ENCODE measurements at places on chromosomes 12 and 14.

DNA sequence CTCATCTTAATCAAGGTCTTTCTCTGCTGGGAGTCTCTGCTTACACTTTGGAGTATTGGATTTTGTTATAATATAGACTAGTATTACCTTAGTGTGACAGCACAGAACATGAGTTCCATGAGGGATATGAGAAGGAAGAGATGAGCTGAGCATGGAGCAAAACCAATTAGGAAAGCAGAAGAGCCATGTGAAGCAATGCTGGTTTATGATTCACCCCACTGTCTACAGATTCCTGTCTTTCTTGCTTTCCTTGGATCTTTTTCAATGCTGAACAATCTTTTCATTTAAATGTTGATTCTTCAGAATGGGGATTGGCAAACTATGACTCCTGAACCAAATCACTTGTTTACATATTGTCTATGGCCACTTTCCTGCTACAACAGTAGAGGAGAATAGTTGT lies 70.4 kb upstream of the KITLG start:
- DNase-seq, result no peak

GRCh38 chr14:98323836-98324235 lies 948.2 kb downstream of the BCL11B start:
- DNase-seq, result no peak

DNA sequence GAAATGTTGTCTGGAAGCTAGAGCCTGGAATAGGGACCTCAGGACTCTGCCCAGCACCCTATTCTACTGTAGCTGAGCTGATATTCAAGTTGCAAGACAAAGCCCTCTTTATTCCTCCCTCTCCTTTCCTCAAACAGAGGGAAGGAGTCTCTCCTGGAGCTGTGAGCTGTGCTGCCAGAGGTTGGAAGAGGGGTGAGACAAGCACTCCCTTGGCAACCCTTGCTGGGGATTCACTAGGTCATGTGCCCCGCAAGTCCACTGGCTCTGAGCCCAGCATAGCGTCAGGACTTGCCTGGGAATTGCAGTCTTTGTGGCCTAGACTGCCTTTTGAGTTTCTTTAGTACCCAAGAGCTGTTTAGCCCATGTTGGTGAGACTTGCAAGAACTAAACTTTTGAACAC lies 11.4 kb upstream of the ASCL1 start:
- no peak for DNase-seq

GRCh38 chr12:32016680-32017482 lies 57.7 kb downstream of the RESF1 start:
- no peak for DNase-seq

- no peak for DNase-seq
These were observed 56.2 kb downstream of the TPCN1 start for GRCh38 chr12:113277511-113277910.

DNA sequence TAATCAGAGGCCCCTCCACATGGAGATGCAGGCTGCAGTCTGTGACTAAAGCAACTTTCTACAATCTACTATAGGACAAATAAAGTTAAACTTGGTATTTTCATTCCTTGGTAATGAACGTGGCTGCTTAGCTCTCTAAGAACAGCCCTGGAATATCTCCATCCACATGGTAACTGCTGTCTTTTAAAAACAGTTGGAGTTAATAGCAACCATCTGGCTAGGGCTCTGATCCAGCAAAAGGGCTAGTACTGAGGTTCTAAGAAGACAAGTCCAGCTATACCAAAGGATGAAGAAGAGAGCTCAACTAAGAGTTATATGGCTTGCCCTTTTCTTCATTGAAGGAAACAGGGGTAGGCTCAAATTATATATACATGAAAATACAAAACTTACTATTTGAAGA lies 920.1 kb downstream of the FLRT2 start:
- DNase-seq, result no peak

GRCh38 chr12:112422531-112422930 lies 3.8 kb downstream of the PTPN11 start:
- no peak for DNase-seq

DNA sequence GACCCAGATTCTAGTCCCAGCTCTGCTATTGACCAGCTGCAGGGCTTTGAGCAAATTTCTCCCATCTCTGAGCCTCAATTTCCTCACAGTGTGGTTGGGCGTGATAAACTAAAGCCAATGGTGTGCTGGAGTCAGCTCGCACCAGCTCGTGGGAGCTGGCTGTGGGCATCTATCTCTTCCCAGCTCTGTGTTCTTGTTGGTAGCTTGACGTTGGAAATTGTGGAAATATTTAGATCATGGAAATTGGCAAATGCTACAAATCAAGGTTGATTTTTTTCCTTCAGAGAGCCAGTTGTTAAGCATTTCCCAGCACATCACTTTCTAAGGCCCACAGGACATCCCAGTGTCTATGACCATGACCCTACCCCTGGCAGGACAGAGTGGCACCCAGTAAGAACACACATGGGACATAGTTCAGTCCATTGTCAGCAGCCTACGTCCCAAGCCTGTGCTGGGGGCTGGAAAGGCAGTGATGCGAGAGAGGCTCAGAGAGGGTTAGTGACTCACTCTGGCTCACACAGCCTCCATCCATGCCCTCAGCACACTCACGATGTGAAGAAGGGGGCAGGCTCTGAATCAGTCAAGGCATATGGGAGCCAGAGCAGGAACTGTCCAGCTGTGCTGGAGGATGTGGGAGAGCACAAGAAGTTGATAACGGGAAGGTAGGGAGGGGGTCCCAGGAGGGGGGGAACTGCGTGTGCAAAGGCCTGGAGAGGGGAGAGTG lies 77.6 kb downstream of the LGMN start:
- DNase-seq, result no peak

Measured in cardiac muscle cell (in vitro differentiated cells and primary cell).